ENCODE measurements at places on chromosomes 1 and 21. TPM values are rescaled to one million over a fixed set of nuclear protein-coding genes. Genes with fewer than 3 reads are reported as not detected.
A peak's percentile ranks its signal among the peaks of the same experiment; 100 is the strongest.

DNA sequence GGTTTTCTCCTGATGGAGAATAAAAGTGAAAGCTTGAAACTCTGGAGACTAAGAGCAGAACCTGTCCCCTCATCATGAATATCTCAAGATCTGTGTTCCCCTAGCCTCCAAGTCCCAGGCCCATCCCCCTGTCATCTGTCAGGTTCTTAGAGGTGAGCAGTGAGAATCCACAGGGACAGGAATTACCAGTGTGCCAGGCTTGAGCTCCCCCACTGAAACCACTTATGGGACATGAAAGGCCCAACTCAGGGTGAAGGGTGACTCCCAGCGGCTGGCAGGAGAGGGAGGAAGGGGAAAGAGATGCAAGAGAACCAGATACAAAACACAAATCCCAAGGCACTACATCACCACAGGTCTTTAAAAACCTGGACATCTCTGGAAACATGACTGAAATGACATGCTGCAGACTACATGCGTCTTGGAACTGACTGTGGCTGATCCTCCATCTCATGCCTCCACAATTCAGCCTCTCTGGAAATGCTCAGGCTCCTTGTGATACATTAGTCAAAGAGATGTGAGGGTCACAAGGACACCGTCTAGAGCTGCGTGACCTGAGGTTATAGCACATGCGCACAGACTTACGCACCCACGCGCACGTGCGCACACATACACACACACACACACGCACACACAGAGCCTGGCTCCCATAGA lies 6.8 kb upstream of the LY9 start:
- DNase-seq: no peak

DNA sequence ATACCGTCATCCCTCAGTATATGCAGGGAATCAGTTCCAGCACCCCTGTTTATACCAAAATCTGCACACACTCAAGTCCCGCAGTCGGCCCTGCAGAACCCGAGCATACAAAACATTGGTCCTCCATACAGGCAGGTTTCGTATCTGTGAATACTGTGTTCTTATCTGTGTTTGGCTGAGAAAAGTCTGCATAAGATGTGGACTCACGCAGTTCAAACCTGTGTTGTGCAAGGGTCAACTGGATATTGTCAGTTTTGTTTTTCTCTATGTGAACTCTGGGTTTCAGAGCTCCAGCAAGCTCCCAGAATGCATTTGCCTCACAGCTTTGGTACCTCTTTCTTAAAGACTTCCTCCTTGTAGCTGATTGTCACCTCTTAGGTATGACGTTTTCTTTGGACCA lies 100.6 kb downstream of the NR5A2 start:
- DNase-seq: no peak

- no peak for DNase-seq
Measured at GRCh38 chr1:8527941-8528340, 210.0 kb downstream of the SLC45A1 start.

GRCh38 chr1:112761714-112762480 lies 46.8 kb upstream of the PPM1J start:
- no peak for DNase-seq

DNA sequence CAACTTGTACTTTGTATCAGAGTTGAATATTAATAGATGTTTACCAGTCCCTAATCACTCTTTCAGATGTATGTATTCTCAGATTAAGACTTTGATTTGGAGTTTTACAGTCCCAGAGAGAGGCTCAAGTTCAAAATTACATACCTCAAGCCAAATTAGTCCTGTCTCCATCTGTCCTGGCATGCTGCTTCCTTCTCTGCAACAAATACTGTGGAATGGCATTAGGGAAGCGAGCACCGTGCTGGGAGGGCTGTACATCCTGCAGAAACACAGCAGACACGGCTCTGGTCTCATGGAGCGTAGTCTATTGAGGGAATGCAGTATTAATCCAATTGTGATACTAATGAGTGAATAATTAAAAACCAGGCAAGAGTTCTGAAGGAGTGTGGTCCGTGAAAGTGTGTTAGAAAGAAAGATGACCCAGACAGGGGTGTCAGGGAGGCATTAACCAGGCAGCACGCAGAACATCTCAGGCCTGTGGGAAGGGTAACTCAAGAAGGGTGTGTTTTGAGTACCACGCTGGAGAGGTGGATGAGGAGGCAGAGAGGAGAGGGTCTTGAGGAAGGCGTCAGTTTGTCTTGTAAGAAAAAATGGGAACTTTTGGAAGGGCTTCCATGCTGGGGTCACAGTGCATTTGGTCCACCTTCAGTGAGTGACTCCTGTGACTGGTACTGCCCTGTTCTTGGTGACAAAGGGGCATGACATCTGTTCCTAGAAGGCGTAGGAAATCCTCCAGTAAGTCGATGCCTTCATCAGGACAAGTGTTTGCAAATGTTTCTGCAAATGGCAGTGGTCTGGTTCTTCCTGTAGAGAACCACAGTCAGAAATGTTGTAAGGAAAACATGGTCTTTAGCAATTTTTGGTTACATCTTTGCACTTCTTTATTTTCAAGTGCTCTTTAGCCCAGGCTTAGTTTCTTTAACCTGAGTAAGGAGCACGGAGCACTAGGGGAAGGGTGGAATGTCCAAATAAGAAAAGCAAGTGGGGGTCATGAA lies 1.6 kb downstream of the RAB4A start:
- DNase-seq: no peak

GRCh38 chr1:85611856-85612255 lies 31.3 kb downstream of the CCN1 start:
- no peak for DNase-seq

GRCh38 chr1:228478326-228478725 lies 8.9 kb upstream of the RNF187 start:
- DNase-seq: no peak

DNA sequence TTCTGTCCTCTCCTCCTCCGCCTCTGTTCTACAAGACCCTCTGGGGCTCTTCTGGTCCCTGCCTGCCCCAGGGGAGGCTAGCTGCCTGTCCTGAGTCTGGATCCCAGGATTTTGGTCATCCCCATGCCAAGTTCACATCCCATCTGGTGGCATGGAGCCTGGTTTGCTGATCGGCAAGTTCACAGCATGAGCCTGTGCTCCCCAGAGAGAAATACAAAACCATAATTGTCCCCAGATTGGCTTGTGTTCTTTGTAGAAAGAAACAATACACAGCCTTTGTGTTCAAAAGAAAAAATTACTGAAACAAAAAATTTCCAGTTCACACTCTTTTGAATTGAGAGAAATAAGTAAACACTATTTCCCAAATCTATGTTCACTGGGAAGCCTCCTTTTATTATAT lies 149.4 kb upstream of the ZC3H12A start:
- DNase-seq: no peak

DNA sequence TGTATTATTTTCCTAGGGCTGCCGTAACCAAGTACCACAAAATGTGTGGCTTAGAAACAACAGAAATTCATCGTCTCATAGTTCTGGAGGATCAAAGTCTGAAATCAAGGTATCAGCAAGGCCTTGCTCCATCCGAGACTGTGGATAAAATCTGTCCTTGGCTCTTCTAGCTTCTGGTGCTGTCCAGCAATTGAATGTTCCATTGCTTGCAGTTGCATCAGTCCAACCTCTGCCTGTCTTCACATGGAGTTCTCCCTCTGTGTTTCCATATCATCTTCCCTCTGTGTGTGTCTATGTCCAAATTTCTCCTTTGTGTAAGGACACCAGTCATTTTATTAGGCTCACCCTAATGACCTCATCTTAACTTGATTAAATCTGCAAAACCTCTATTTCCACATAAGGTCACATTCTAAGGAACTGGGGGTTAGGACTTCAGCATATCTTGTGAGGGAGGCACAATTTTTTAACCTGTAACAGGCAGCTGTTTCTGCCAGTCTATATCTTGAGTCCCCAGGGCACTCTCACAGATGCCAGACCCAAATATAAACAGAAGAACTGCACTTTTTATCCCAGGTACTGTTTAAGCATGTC lies 84.2 kb downstream of the ERG start:
- no peak for DNase-seq

- no peak for DNase-seq
Measured at GRCh38 chr1:10657088-10657847, 139.2 kb downstream of the CASZ1 start.

GRCh38 chr1:167472752-167473521 lies 45.4 kb downstream of the CD247 start:
- DNase-seq: no peak

GRCh38 chr21:42160765-42161164 lies 58.2 kb upstream of the ABCG1 start:
- DNase-seq: no peak

GRCh38 chr1:247322849-247323586 lies 8.6 kb downstream of the ZNF496 start:
- DNase-seq: no peak

GRCh38 chr21:46504666-46505065 lies 46.0 kb downstream of the DIP2A start:
- DNase-seq: no peak

DNA sequence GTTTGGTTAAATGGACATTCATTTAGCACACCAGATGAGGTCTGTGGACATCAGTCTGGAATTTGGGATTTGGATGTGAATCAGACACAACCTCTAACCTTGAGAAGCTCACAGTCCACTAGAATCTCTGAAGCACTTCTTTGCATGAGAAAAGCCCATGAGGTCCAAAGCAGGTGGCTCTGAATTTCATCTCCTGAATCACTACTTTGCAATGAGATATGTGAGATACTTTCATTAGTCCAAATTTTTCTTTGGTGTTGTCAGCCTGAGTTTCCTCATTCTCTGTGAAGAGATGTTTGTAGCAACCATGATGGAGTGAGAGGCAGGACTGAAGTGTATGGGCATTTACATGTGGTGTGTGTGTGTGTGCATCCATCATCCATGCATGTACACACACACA lies 16.5 kb upstream of the LCE2D start:
- DNase-seq: no peak

DNA sequence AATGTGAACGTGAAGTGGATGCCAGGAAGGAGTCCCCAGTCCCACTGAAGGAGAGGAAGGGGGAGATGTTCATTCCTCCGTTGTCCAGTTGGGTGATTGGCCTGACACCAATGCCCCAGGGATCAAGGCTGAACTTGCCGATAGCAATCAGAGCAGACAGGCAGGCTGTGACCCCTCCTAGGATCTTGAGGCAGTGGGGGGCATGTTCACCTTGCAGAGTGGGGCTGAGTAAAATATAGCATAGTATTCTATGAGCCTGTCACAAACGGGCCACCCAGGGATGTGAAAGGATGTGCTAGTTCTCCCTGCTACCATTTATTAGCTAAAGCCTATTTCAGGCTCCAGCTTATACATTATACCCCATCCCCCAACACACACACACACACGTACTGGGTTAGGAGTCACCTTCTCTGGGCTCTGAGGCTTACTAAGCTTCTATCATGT lies 80.7 kb upstream of the CD34 start:
- no peak for DNase-seq

GRCh38 chr1:229989591-229990248 lies 77.3 kb upstream of the GALNT2 start:
- DNase-seq: no peak

GRCh38 chr1:110591956-110592355 lies 14.2 kb downstream of the KCNA2 start:
- DNase-seq: no peak

GRCh38 chr21:37427221-37427620 lies 60.6 kb downstream of the DYRK1A start:
- DNase-seq: no peak

GRCh38 chr21:33071770-33072306 lies 1.9 kb downstream of the OLIG1 start:
- DNase-seq: no peak

GRCh38 chr1:192626366-192627179 lies 9.4 kb upstream of the RGS13 start:
- DNase-seq: no peak

DNA sequence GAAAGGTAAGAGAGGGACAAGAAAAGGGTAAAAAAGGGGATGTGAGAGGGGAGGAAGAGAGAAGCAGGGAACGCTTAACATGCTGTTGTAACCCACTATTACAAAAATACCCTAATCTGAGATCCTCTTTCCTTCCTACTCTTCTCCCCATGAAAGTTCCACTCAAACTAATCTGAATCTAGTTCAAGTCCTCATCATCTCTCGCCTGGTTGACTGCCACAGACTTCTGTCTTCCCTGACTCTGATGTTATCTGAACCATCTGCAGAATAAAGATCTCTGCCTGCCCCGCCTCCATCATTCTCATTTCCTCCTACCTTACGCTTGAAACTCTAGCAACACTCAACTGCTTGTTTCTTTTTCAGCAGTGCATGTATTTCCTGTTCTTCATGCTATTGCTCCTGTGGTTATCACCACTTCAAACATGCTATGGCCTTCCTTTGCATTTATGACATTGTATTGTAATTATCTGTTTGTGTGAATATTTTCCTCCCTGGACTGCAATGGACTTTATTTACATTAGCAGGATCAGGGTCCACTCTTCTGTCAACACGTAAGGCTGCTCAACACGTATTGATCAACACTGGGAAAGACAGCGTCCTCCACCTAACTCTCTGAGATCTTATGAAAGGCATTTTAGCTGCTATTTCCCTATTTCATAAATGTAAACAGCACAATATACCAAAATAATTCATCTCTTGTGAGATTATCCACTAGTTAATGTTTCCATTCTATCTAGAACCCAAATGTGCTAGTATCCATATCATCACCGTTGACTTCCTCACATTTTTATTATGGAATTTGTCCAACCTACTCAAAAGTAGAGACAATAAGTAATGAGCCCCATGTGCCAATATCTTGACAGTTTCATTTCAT lies 215.5 kb upstream of the USP25 start:
- no peak for DNase-seq

DNA sequence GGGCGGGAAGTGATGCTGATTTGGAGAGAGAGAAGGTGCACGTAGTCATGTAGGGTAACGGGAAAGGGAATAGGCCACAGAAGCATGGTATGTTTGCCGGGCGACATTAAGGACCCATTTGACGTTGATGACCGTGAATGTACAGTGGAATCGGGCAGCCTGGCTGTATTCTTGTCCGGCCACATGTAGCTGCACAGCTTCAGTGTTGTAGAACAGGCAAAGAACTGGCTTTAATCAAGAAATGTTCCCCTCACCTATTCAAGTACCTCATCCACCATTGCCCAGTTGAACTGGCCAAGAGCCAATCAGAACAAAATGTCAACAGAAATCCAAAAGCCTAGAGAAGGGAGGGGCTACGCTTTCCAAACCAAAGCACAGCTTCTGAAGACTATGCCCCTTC lies 104.8 kb downstream of the DHRS3 start:
- no peak for DNase-seq

DNA sequence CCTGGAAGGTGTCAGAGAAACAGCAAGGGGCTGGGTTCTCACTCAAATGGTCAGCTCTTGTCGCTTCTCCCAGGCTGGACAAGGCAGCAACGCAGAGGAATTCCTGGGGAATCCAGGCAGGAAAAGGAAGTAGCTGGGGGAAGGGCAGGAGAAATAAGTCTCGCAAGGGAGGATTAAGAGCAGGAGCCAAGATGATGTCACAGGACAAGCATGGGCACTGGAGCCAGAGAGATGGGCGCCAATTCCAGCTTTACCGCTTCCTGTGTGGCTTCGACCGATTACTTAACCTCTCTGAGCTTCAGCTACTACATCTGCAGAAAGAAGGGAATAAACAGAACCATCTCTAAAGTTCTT lies 70.5 kb downstream of the SSBP3 start:
- DNase-seq: peak; percentile 67

CHI3L1 gene
- 1.0 TPM for total RNA-seq

EGLN1 gene
- 79.8 TPM for total RNA-seq

RGS13 gene
- total RNA-seq: not detected

CAMK1G gene
- total RNA-seq: not detected

KRTAP6-3 gene
- total RNA-seq: not detected

DTL gene
- total RNA-seq: 0.79 TPM

CNR2 gene
- total RNA-seq: not detected

VASH2 gene
- 1.0 TPM for total RNA-seq

POFUT2 gene
- total RNA-seq: 15.7 TPM

PTGS2 gene
- total RNA-seq: 0.77 TPM

CRYBG2 gene
- total RNA-seq: not detected

NEXN gene
- 365 TPM for total RNA-seq

OR2L8 gene
- not detected for total RNA-seq

PEAR1 gene
- 8.2 TPM for total RNA-seq

All from left ventricle myocardium superior (tissue), 1 donor.